ENCODE measurements at places on chromosomes 3 and 15.

DNA sequence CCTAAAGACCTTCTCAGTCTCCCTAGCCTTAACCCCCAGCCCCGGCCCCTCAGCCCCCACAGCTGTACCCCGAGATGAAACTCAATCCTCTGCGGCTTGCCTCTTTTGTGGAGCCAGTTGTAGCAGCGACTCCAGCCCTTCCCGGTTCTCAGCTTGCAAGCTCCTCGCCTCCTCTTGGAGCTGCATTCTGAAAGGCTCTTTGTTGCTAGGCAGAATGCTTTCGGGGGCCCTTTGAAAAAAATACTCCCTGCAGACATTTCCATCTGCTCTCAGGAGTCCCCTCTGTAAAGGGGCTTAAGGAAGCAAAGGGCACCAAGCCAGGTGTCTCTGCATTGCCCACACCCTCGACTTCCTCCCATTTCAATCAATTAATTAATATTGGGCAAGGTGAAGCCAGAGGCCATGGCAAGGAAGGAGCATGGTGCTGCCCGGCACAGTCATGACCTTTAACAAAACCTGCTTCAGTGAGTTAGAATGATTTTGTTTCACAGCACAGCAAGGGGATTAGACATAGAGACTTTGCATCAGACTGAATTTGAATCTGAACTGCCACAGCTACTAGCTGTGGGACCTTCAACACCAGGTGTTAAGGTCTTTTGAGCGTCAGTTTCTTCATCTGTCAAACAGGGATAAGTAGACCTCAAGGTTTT lies 65.5 kb downstream of the SRGAP3 start:
- no peak for DNase-seq

DNA sequence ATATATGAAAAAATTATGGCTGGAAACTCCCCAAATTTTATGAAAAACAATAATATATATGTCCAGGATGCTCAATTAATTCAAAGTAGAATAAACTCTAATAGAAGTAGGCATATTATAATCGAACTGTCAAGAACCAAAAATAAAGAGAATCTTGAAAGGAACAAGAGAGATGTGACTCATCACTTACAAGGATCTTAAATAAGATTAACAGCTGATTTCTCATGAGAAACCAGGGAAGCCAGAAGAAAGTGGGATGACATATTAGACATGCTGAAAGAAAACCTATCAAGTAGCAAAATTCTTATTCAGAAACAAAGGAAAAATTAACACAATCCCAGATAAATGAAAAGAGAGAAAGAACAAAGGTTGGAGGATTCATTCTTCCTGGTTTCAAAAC lies 66.8 kb downstream of the FAIM start:
- no peak for DNase-seq

GRCh38 chr3:156602424-156602823 lies 47.5 kb upstream of the SSR3 start:
- no peak for DNase-seq

DNA sequence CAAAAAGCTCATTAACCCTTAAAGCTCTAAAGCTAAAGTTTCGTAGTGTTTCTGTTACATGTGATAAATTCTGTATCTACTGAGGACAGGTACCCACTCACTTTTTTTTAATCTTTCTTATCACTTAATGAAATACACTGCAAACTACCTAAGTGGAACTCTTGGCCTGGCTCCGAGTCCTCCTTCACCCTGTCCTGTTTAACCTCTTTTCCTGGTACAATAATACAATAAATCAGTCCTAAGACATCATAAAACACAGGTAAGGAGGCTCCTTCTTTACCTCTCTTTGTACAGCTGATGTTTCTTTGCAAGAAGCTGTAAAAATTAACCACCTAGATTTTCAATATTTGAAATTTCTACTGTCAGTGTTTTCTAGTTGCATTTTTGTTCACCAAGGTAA lies 15.8 kb downstream of the SEMA6D start:
- no peak for DNase-seq

GRCh38 chr3:150082898-150083654 lies 112.4 kb upstream of the PFN2 start:
- DNase-seq = no peak

GRCh38 chr3:5300638-5301037 lies 113.1 kb downstream of the EDEM1 start:
- no peak for DNase-seq

DNA sequence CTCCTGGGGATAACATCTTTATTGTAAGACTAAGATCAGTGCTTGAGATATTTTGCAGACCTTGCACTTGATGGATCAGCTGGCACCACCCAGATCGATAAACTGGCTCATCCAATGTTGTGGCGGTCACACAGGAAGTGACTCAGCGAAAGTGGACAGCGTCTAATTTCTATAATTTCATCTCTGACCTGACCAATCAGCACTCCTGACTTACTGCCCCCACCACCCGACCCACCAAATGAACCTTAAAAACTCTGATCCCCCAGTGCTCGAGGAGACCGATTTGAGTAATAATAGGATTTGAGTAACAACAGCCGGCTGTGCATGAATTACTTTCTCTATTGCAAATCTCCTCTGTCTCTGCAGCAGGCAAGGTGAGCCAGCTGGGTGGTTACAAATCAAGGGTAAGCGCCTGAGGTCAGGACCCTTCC lies 62.7 kb upstream of the RNU6-1 start:
- no peak for DNase-seq

DNA sequence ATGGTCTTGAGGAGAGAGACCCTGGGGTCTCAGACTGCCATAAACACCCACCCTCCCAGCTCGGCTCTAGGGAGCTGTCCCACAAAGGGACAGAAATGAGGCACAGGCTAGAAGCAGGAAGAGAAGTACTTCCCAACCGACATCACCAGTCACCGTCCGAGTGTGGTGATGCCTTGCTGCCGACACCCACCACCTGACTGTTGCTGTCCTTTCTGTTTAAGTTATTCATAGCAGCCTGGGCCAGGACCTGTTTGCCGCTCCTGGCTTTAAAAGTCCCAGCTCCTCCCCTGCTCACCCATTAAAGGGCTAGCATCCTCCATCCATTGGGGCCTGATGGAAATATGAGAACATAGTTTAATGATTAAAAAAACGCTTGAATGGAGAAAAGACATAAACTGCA lies 13.2 kb upstream of the SPG11 start:
- DNase-seq = peak; percentile 70

DNA sequence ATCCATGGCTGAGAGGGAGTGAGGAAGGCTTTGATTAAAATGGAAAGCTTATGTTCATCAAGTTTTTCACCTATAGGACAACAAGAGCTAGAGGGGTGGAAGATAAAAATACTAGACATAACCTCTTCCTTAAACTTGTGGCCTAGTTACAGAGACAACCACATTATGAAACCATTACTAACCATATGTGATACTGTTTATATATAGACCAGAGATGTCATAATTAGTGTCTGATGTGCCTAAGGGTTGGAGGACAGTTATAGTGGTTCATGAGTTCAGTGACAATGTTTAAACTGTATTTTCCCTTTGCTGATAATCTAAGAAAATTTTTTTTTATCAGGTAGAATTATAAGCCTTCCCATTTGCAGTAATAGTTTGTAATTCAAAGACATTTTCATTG lies 23.7 kb downstream of the PHLDB2 start:
- no peak for DNase-seq

GRCh38 chr3:148975248-148975647 lies 16.1 kb upstream of the GYG1 start:
- DNase-seq = no peak
